Heart left ventricle (tissue), 16 donors: ENCODE measurements at places on chromosomes 7 and 10. TPM values are rescaled to one million over a fixed set of nuclear protein-coding genes. Genes with fewer than 3 reads are reported as not detected.

Gene HIPK2
- 126 TPM for total RNA-seq

Gene DEPP1
- 76.5 TPM for total RNA-seq

DNA sequence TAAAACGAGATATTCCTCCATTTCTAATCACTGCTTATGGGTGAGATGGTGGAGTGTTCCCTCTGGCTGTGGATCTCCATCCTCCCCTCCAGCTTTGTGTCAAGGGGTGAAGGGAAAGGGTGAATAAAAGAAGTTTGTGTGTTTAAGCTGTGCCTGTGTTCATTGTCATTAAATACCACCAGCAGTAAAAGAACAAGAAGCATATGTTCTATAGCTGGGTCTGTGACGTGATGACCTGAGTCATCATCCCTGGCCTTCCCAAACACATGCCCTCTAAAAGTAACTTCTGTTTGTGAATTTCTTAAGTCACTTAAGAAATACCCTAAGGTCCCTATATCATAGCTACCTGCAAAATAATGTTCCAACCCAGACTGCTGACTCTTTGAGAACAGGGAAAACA lies 104.9 kb downstream of the PPP1R17 start:
- DNase-seq, result no peak

- DNase-seq, result no peak
These were observed 93.6 kb downstream of the PRLHR start for GRCh38 chr10:118501637-118502440.
